ENCODE measurements at places on chromosomes 6 and 20.
A peak's percentile ranks its signal among the peaks of the same experiment; 100 is the strongest.

GRCh38 chr6:10112871-10113549 is 301.9 kb downstream of the TFAP2A start:
- DNase-seq: peak; percentile 15

DNA sequence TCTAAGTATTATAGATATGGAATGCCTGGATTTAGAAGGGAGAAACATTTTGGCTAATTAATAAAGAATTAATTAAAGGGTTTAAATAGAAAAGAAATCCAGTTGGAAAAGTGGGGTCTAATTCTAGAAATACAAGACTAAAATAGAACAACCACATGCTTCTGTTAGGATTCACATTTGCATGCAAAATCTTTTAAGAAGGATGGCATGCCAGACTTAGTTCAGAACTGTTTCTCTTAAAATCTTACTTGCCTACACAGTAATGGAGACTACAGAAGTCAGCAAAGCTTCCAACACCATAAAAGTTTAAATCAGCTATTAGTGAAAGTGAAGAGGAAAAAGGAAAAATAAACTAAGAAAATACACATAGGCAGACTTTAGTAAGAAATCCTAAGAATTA is 32.7 kb upstream of the KATNA1 start:
- DNase-seq: peak; percentile 17

GRCh38 chr20:46212252-46212651 is 94.1 kb downstream of the CD40 start:
- DNase-seq: no peak

DNA sequence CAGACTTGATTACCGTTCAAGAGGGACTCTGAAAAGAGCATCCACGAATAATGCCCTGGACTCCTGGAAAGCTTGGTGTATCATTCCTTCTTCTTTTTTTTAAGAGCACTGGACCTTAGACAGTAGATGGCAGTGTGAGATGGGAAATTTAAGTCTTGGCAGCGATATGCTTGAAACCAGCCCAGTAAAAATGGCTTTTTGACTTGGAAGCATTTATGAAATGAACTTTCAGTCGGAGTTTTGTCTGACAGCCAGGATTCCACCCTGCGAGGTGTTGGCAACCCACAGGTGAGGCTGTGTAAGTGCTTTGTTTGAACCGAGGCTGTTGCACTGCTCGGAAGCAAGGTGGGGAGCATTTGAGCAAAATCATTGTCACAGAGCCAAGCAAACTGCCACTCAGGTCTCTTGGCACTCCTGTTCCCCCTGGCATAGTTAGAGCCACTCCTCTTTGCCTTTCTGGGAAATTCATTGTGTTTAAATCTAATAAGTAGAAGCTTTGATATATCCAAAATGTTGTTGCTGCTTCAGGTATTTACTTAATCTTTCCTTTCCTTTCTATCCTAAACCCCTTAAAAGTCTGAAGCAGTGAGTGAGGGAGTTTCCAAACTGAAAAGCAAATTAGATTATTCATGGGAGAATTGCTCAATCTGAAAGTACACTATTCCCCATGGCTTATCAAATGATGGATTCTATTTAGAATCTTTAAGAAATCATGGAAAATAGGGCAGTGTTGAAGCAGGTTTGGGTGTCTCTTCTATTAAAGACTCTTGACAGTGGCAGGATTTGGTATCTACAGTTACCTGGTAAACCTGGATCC is 272.8 kb upstream of the SLC35B3 start:
- peak; percentile 10 for DNase-seq

DNA sequence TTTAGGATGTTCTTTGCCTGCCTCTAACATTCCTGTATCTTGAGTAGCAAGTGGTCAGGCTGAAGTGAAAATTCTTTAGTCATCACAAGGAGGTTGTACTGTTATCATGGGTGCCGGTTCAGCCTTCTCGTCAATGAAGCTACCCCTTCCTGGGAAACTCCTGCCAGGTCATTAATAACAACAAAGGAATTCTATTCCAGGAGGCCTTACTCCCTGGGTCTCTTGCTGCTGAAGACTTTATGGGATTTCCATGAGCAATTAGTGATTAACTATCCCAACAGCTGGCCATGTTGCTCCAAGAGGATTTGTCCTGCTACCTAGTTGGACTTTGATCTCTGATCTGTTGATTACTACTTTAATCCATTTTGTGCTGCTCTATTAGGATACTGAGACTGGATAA is 62.7 kb upstream of the ELOVL5 start:
- DNase-seq: peak; percentile 87

GRCh38 chr20:2172305-2173175 is 70.9 kb downstream of the STK35 start:
- peak; percentile 47 for DNase-seq

DNA sequence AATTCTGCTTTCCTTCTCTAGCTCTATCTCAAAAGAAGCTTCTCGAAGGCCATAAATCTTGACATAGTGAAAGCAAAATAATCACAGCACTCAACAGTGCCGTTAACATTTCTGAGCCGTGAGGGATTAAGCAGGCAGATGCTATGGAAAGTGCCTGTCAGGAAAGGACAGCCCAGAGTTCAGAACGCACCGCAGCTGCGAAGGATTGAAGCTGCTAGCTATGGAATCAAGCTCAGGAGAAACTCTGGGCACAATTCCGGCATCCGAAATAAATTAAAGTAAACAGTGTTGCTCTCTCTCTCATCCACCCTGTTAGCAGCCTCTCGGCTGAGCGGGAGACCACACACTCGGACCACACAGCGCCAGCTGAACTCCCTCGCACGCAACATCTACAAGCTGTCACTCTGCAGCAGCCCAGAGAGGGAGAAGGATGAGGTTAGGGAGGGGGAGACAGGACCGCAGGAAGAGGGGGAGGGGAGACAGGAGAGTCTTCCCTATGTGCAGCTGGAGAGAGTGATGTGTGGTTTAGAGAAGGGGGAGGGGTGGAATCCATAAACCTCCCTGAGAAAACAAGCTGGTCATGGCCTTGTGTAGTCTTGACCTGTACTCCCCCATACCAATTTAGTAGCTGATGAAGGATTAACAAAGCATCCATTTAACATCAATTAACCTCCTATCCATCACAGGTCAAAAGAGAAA is 9.0 kb downstream of the EXOC2 start:
- peak; percentile 95 for DNase-seq

All from NCI-H524 (cell line).